ENCODE measurements at places on chromosomes 2 and 18.
A peak's percentile ranks its signal among the peaks of the same experiment; 100 is the strongest.

GRCh38 chr18:24947521-24948305, 404.3 kb downstream of the ZNF521 start:
- no peak for DNase-seq

DNA sequence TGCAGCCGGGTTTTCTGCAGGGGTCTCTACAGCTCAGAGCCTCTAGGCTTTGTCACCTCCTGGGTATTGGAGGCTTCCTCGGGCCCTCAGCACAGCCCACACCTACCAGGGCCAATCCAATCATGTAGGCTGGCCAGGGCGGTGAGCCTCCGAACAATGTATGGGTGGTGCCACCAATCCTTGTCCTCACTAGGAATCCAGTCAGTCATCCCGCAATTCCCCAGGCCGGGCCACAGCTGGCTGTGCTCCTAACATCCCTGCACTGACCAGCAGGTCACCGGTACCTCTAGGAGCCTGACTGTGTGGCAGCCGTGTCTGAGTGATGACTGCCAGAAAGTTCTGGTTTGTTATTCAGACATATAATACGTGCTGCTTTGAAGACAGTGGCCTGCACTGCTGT, 129.4 kb downstream of the SH3RF3 start:
- DNase-seq, result no peak

- DNase-seq, result no peak
Measured at GRCh38 chr2:16375981-16376380, 289.7 kb downstream of the CYRIA start.

- no peak for DNase-seq
Measured at GRCh38 chr18:69208545-69208944, 192.1 kb upstream of the DOK6 start.

DNA sequence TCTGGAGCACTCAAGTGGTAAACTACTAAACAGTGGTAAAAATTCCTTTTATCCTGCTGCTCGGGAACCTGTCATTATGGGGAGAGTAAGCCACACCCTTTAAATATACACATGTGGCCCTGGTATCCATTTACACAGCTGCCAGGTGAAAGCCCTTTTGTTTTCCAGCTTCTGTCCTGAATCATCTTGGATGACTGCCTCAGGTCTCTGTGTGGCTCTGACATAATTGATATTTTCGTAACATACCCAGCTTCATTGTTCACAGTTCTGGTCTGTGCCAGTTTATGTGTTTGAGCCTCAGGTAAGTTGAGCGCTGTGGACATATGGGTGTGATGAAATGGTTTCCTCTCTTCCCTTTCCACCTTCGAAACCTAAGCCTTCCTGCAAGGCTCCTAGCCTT, 15.7 kb upstream of the TTC39C start:
- DNase-seq, result no peak

DNA sequence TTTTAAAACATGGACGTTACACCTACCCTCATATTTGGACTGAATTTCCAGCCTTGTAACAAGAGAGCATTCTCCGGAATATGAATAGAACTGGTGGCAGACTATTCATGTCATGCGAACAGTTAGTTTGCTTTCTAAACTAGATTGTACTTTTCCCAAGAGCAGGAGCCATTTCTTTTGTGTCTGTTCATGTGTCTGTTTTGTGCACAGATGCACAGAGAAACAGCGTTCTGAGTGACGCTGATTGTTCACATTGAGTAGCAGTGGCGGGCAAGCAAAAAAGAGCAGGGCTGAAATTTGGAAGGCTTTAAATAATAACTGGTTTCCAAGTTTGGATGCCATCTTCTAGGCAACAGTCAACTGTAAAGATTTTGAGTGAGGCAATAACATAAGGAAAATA, 200.3 kb downstream of the NRXN1 start:
- no peak for DNase-seq

DNA sequence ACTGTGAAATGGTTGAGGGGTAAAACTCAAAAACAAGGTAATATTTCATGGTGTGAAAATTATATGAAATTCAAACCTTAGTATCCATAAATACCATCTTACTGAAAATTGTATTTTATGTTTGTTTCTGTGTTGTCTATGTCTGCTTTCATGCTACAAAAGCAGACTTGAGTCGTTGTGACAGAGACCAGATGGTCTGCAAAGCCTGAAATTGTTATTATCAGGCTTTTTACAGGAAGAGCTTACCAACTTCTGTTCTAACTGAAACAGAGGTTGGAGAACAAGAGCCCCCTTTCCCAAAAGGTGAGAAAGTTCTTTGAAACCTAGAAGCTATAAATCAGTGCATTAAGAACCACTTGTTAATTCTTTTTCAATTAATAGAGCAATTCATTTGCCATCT, 110.0 kb downstream of the COL4A4 start:
- no peak for DNase-seq

DNA sequence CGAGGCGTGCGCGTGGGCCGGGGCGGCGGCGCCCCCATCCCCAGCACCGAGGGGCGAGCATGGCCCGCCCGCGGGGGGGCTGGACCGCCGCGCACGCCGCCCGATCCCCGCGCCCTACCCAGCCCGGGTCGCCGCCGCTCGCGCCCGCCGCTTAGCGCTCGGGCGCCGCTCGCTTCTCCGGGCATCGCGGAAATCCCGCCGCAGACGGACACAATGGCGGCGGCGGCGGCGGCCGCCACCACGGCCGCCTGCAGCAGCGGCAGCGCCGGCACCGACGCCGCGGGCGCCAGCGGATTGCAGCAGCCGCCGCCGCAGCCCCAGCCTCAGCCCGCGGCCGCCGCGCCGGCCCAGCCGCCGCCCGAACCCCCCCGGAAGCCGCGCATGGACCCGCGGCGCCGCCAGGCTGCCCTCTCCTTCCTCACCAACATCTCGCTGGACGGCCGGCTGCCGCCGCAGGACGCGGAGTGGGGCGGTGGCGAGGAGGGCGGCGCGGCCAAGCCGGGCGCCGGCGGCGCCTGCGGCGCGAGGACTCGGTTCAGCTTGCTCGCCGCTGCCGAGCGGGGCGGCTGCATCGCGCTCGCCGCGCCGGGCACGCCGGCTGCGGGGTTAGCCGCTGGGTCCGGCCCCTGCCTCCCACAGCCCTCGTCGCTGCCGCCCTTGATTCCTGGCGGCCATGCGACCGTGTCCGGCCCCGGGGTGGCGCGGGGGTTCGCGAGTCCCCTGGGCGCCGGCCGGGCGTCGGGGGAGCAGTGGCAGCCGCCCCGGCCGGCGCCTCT, 453 bp downstream of the CABLES1 start:
- no peak for DNase-seq

DNA sequence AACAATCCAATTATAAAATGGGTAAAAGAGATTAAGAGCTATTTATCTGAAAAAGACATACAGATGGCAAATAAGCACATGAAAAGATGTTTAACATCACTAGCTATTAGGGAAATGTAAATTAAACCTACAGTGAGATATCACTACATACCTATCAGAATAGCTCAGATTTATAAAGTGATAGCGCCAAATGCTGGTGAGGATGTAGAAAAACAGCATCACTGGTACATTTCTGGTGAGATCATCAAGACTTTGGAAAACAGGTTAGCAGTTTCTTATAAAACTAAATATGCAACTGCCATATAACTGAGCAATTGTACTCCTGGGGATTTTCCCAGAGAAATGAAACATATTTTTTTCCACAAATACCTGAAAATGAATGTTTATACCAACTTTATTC, 100.4 kb downstream of the ACOXL start:
- no peak for DNase-seq

DNA sequence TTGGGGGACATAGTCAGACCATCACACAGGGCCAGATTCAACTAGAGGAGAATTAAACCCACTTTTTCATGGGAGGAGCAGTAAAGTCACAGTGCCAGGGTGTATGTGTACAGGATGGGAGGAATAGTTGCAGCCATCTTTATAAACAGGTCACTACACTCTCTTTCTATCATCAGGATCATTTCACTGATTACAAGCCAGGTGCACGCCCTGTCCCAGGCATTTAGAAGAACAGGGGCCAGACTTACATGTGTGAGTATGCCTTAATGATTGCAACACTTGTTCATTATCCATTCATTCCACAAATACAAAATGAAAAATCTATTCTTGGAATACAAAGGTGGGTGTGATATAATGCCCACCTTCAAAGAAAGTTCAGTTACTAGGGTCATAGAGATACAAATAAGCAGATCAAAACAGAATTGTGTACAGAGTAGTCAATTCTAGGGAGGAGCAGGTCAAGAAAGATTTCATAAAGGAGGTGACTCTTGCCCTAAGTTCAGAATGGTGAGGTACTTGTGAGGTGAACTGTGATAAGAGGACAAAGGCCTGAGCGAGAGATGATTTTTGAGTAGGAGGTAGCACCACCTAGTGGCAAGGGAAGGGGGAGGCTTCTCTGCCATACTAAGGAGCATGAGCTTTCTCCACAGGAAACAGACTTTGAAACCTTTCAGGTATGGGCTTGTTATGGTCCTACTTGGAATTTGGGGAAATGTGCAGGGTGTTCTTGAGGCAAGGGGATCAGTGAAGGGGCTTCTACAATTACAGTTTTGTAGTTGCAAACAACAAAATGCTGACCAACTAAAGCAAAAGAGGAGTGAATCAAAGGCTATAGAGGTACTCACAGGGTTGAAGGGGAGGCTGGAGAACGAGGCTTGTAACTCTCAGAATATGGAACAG, 156.3 kb downstream of the SUCLG1 start:
- peak; percentile 43 for DNase-seq

GRCh38 chr2:110747522-110748488, 15.4 kb downstream of the ACOXL start:
- DNase-seq, result no peak

DNA sequence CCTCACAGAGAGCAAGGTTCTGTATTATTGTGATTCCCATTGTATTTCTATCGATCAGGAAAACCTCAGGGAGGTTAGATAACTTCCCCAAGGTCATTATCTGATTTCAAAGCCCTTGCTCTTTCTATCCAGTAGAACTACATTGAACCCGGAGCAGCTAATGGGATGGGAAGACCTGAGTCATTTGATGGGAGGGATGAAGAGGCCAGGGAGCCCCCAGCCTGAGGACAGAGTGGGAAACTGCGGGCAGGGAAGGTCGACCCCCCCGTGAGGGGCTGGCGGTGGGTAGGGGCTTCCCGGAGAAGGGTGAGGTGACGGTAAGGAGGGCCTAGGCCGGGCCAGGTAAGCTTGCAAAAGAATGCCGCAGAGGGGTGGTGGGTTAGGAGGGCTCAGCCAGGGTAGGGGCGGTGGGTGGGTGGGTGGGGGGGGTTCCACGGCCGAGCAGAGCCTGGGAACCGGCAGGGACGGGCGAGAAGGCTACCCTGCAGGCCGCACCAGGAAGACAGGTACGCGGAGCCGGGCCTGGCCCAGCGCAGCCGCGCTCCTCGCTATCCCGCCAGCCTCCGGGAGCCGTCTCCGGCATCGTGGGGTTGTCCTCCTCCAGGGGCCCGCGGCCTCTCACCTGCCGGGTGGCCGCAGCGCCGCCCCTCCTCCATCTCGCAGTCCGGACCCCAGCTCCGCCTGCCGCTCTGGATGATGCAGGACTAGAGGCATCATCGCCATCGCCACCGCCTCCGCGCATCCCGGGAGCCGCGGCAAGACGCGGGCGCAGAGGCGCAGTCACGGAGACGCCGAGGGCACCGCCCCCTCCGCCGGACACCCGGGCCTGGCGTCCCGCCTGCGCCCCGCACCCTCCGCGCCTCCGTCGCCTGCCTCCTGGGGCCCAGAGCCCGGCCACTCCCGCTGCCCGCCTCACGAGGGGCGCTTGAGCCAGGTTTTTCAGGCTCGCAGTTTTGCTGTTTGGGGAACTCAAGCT, at the start of gene GPR75:
Gene GPR75 (minus strand): TSS at position 762 of the 976 bp plus-strand sequence. CDS start 5,211 bp downstream, outside the sequence.
- no peak for DNase-seq

- no peak for DNase-seq
Measured at GRCh38 chr2:214019229-214019972, 391.5 kb upstream of the VWC2L start.

GRCh38 chr2:37720533-37721200, 49.2 kb upstream of the CDC42EP3 start:
- DNase-seq, result no peak

- DNase-seq, result no peak
Measured at GRCh38 chr18:5463390-5463789, 80.4 kb downstream of the EPB41L3 start.

DNA sequence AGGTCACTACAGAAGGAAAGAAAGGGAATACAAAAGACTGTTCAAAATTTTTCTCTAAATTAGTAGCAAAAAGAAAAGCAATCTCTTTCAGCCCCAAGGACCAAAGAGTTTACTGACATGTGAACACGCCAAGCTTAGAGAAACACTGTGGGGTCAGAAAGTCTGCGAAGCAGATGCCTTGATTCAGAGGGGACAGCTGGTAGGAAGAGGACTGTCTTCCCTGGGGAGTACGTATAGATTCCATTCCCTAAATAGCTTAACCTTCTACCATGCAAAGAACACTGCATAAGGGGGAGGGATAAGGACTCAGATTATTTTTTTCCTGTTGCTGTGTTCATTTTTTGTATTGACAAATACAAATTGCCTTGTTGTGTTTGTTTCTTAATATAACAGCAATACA, 96.1 kb downstream of the IRS1 start:
- DNase-seq, result no peak

DNA sequence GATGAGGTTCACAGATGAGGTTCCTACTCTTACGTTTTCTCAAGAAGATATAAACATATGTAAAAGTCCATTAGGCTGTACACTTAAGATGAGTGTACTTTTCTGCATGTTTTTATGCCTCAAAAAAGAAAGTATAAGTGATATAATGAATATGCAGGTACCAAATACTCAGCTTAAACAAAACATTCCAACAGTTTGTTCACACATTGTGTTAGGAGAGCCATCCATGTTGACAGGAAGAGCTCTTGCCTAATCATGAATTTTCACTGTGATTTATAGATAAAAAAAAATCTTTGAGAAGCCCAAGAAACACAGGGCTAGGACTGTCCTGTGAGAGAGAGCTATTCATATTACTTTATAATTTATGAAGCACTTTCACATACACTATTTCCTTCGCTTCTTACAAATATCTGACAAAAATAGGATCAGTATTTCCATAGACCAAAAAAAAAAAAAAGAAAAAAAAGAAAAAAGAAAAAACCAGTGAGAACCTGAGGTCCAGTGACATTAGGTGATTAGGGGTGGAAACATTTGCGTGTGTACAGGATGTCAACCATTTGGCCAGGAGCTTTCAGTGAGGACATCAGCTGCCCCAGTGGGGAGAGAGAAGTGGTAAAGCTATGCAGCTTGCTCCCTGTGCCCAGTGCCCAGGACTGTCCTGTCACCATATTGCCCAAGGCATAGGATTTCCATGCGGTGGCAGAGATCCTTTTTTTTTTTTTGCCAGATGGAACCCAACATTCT, 38.7 kb downstream of the BUB1 start:
- no peak for DNase-seq

DNA sequence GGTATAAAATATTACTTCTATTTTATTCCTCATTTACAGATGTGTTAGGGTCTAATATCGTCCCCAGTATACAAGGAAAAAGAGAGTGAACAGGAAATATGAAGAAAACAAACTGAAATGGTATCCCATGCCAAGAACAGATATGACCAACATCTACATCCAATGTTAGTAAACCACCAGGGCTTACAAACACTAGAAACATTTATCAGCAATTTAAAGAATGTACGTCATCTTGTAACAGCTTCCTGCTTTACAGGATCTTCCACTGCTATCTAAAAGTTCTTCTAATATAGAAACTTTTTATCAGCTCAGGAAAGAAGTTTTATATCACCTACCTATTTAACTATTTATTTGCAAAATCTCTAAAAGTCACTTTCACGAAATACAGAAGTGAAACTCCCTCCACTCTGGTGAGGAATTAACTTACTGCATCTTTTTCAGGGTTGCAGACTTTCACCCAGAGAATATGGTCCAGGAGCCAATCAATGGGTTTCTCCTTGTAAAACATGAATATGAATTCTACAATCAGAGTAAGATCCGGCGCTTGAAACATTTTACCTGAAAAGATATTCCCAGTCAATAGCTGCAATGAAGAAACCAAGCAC, 35.2 kb downstream of the UNC50 start:
- no peak for DNase-seq

- DNase-seq, result no peak
Measured at GRCh38 chr2:242038928-242039341, 169.4 kb downstream of the RTP5 start.
